Fibroblast of gingiva (primary cell): ENCODE measurements at places on chromosomes 12 and 14.

DNA sequence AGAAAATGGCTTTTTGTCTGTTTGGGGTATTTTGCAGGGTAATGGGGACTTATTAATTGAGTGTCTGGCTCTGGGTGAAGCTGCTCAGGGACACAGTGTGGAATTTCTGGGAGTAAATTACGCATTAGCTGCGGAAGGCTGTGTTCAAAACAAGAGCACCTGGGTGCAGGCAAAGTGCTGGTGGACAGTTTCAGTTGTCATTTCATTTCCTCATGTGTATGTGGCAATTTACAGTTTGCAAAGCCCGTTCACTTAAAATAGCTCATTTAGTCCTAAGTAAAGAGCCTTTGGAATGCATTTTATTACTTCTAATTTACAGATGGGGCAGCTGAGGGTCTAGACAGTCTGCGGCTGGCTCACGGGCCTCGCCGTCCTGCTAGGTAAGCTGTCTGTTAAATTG lies 546.8 kb downstream of the BCL11B start:
- no peak for DNase-seq

DNA sequence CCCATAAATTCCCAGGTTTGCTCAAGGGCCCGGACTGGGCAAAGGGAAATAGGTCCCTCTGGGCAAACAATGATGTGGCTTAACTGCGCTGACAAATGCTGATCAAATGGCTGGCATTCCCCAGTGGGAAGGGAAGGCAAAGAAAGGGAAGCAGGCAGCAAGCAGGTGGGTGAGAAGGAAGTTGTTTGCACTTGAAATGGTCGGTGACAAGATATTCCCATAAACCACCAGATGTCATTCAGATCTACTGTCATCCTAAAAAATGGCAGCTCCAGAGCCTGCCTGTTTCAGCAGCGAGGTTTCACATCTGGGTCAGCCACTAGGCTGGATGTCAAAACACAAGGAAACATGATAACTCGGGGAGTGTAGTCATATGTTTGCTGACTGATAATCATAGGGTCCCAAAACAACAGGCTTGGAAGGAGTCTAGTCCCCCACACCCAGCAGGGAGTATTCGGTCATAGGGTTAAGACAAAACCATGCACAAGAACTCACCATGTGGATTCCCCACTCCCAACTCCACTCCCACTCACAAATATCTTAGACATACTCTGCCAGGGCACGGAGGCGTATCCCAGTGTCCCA lies 37.9 kb upstream of the MDM1 start:
- no peak for DNase-seq

- DNase-seq: peak; percentile 15
Observed at GRCh38 chr12:62006076-62006732, 254.0 kb upstream of the USP15 start.

GRCh38 chr12:70277973-70278372 lies 34.7 kb downstream of the CNOT2 start:
- DNase-seq: no peak

DNA sequence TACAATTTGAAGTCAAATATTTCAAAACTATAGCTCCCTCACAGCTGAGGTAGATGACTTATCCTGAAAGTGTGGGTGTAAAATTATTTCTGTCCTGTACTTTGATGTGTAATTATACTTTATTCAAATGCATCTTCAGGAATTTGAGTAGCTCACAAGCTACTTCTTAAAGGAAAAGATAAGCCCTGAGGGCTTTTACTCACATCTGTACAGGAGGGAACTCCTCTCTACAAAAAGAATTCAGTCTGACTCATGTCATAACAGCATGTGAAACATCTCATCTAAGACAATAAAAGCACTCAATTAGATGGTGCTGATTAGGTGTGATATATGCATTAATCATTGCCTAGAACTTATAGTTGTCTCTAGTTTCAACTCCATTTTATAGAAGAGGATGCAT lies 452.0 kb downstream of the PRKD1 start:
- DNase-seq: no peak

DNA sequence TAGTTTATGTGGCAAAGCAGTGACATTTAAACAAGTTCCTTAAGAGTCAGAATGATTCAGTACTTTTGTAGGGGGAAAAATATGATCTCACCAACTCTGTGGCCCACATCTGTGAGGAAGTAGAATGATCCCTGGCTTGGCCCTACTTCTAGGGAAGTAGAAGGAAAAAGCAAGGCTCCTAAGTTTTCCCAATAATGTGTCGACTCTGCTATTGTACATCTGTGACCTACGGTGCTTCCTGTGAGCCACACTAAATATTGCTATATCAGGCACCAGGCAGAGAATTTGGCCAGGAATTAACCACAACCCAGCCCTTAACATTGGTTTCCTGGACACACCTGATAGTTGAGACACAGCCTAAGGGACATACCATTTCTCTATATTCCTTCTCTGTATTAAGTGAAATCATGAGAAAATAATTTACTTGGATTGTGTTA lies 9.3 kb upstream of the NID2 start:
- peak; percentile 69 for DNase-seq

GRCh38 chr12:53302903-53303302 lies 3.4 kb downstream of the MYG1 start:
- no peak for DNase-seq

- no peak for DNase-seq
Observed at GRCh38 chr12:8482571-8483061, 26.9 kb downstream of the CLEC6A start.

GRCh38 chr12:50894241-50894640 lies 51.5 kb downstream of the TMPRSS12 start:
- DNase-seq: no peak

GRCh38 chr12:2288471-2288870 lies 235.7 kb downstream of the CACNA1C start:
- no peak for DNase-seq

- DNase-seq: no peak
Observed at GRCh38 chr14:31945074-31945613, 132.0 kb upstream of the ARHGAP5 start.

- peak; percentile 1 for DNase-seq
Observed at GRCh38 chr12:77893918-77894317, 63.2 kb downstream of the NAV3 start.

GRCh38 chr14:69980457-69981425 lies 101.5 kb downstream of the SMOC1 start:
- DNase-seq: no peak

- no peak for DNase-seq
Observed at GRCh38 chr12:129366656-129367055, 513.4 kb downstream of the GLT1D1 start.

DNA sequence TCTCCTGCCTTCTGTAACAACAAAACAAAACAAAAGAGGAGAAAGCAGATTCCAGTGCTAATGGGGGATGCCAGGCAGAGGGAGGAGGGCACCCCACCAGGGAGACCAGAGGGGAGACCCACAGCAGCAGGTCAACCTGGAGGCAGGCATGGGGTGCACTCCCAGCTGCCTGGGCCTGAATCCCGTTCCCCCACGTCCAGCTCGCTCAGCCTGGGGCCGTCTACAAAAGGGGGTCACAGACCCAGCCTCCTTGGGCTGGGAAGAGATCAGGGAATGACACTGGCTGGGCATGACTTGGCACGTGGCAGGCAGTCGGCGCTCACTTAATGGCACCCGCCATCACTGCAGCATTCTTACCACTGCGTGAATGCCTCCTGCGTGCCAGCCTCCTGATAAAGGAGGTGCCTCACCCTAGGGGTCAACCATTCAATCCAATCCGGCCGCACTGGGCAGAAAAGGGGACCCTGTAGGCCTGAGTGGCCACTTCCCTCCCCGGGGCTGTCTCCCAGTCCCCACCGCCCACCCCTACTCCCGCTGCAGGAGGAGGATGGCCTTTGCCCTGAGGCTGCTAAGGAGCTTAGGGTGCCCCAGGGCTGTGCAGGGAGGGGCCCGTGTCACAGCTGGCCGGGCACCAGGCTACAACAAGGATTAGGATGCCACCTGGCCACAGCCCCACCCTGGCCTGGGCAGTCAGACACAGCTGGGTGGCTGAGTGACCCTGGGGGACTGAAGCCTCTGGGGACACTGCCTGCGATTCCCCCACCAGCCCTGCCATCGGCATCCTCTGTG lies 87.5 kb downstream of the NCOR2 start:
- no peak for DNase-seq

GRCh38 chr12:47736877-47737676 lies 11.8 kb upstream of the ENDOU start:
- peak; percentile 97 for DNase-seq

DNA sequence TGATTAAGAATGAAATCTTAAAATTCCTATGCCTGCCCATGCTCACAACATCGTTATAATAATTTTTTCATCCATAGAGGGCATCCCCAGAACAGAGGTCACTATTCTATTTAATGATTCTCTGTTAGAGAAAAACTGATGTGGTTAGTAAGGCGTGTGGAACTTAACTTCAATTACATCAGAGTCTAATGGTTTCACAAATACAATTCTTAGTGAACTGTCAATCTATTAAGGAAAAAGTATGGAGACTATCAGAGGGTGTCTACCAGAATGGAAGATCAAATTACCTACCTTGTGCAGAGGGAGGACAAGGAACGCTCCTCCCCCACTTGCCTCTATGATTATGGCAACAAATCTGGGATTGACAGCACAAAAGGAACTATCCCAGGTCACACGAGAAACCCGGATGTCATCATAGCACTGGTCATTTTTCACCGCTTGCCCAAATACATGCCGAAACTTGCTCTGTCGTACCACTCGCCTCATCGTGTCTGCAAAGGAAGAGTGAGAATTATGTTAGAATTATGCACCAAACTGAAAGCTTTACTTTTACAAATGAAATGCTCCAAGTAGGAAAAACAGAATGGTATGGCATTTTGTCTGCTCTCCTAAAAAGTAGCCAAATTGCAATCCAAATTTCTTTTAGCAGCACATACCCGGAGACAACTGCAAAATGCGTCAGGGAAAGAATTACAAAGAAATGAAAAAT lies 30.3 kb downstream of the CORO1C start:
- DNase-seq: no peak

- no peak for DNase-seq
Observed at GRCh38 chr12:57159311-57159710, 11.9 kb upstream of the LRP1-AS start.

DNA sequence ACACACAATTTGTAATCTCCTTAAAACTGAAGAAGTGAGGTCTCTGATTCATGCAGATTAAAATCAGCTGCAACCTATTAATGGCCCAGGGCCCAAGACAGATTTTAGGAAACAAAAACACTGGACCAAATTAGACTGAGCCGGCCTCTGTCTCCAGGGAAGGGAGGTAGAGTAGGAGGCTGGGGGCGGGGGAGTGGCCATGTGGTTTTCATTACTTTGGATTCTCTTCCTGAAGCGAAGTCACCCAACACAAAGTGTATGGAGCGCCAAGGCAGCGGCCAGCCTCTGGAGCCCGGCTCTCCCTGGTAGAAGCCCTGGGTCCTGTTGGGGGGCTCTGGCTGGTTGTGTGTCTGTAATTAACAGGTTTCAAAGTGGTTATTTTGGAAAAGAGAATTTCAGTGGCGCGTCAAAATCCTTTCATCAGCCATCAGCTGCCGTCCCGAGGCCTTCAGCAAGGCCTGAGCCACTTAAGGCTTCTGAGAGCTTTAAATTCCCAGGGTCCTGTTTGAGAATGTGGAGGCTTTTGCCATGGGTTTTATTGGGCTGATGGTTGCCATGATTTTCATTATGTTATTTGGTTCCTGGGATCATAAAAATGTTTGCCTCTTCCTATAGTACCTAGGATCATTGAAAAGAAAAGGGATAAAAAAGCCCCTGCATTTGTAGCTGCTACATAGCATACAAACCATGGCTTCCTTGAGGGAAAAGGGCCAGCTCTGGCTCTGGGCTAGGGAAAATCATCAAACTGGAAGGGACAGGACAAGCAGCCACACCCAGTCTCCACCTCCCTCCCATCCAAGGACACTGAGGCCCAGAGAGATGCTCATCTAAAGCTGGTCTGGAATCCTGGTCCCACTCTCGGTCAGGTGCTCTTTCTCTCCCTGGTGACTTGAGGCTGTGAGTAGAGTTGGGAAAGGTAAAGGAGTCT lies 282.4 kb downstream of the ZFP36L1 start:
- peak; percentile 92 for DNase-seq

DNA sequence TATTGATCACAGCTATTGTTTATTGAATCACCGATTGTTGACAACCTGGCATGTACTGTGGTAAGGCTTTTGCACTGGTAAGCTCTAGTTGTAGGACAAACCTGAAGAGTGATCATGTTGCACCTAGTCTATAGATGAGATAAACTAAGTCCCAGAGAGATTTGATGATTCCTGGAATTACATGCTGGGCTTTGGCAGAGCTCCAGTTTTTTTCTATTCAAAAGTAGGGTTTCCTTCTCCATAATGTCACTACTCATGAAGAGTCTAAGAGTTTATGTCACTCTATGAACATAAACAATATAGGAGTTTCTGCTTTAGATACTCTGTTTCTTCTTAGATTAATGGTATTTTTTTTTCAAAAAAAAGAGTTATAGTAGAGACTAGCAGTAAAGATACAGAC lies 72.0 kb downstream of the BMP4 start:
- no peak for DNase-seq

DNA sequence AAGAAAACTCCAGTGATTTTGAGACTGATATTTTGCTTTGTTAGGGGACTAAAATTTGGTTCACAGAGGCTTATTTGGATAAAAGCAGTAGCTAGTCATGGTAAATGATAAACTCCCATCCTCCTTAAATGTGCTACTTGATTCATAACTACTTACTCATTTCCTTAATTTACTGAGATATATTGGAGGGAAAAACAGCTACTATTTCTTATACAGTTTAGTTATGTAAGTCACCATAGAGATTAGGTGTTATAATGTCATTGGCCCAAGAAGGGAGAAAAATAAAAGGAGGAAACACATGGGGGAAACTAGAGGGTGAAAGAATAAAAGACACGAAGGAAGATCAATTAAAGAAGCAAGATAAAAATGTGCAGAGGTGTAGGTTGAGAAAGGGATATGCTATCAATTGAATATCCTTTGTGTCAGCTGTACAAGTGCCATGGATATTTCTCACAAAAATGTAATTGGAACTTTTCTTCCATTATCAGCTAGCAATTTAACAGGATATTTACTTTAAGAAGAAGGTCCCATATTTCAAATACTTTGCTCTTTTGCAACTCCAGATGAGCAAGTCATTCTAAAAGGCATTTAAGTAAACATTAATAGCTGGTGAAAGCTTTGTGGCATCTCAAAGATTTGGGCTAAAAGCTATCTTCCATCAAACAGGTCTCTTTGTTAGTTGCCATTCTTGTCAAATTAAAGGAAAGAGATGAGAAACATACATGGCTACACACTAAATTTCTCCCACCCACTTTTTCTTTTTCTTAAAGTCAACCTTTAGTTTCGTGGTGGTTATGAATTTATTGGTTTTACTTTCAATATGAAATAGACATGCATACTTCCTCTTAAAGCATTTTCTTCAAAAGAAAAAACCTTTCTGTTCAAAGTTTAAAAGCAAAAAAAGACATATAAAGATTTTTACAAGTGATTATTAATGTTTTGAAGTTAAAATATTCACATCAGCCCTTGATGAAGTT lies 439.5 kb downstream of the CCER1 start:
- DNase-seq: peak; percentile 44

DNA sequence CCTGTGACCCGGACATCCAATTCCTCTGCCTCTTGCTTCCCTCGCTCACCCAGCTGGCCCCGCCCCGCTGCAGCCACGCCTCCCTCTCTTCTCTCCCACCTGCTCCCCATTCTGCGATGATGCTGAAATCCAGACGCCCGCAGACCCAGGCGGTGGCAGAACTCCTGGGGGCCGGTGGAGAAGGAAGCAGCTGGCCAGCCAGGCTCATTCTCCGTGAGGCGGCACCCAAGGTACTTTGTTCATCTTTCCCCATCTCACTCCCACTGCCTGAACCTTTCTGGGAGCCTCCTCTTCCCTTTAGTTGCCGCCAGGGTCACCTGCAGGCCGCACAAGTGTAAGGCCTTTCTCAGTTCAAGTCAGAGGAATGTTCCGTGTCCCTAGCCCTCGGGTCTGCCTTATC lies 35.7 kb downstream of the FOXN4 start:
- DNase-seq: no peak

- no peak for DNase-seq
Observed at GRCh38 chr14:23517650-23518326, 33.8 kb downstream of the ZFHX2 start.
